ENCODE measurements at places on chromosomes 4 and X. TPM values are rescaled to one million over a fixed set of nuclear protein-coding genes. Genes with fewer than 3 reads are reported as not detected.

CTAG1B gene
- not detected for total RNA-seq

SOWAHD gene
- total RNA-seq: not detected

ASB12 gene
- total RNA-seq: not detected

OTOP1 gene
- total RNA-seq: not detected

EMCN gene
- total RNA-seq: not detected

ZIC3 gene
- total RNA-seq: not detected

NDNF gene
- total RNA-seq: 0.29 TPM

All from A172 (cell line).